ENCODE measurements at places on chromosomes 11 and 22. TPM values are rescaled to one million over a fixed set of nuclear protein-coding genes. Genes with fewer than 3 reads are reported as not detected.
A peak's percentile ranks its signal among the peaks of the same experiment; 100 is the strongest.

Gene NPAS4
- not detected for total RNA-seq

Gene RCOR2
- total RNA-seq, result 2.1 TPM

Gene XKR3
- total RNA-seq, result not detected

Gene KIRREL3
- total RNA-seq, result 1.2 TPM

Gene GPR152
- not detected for total RNA-seq

Gene PGR
- total RNA-seq, result not detected

Gene RPS19BP1
- total RNA-seq, result 132 TPM

Gene DUSP8
- 0.10 TPM for total RNA-seq

Gene ADM2
- 0.20 TPM for total RNA-seq

DNA sequence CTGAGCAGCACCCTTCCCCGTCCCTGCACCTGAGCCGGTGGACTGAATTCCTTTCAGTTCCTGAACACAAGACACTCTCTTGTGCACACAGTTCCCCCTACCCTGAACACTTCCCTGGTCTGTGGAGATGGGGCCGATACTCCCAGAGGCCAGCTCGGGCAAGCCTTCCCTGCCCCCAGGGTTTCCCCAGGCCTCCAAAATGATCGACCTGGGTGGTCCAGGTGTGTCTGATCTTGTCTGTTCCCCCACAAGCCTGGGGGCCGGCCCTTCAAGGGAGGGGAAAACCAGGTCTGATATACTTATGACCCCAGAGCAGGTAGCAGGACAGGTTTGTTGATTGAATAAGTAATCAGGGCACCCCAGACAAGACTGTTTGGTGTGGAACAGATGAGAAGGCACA is 40.7 kb upstream of the KLHL35 start:
- no peak for DNase-seq

DNA sequence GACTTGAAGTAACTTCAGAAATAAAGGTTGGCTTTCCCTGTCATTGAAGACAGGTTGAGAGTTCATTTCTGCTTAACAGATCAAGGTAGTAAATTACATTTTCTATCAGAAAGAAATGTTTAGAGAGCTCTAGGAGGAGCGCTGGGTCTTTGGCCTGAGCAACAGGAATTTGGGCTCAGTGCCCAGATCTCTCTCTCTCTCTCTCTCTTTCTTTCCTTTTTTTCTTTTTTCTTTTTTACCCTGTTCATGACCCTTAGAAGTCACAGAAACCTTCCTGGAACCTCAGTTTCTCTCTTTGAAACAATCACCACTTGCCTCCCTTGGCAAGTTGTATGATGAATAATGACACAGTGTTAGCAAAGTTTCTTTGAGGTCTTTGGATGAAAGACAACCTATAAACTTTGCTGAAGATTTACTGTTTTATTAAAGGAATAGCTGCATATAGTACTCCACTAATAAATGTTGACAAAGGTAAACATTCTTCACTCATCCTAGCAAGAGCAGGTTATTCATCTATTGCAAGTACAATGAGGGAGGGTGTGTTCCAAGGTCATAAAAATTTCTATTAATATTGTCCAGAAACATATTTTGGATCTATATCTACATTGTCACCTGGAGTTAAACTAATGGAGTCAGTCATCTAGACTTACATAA is 35.5 kb upstream of the RASSF10 start:
- no peak for DNase-seq

DNA sequence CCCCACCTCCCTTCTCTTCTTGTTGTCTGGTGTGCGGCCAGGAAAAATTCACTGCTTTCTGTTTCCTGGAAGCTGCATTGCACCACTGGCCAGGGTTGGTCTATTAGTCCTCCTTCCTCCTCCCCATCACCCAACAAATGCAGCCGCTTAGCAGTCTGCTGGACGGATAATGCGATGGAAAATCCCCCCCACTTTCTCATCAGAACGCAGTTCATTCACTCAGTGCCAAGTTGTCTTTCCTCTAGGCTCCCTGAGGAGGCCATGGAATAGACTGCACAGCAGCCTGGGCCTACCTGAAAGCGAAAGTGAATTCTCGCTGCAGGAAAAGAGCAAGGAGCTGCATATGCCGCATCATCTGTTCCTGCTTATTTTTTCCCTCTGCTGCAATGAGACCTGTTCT is 513.6 kb downstream of the METTL15 start:
- DNase-seq, result peak; percentile 78

GRCh38 chr11:17471501-17471900 is 5.1 kb downstream of the ABCC8 start:
- no peak for DNase-seq

- DNase-seq, result peak; percentile 70
These were observed 57.5 kb downstream of the PTPRJ start for GRCh38 chr11:48037709-48038468.

DNA sequence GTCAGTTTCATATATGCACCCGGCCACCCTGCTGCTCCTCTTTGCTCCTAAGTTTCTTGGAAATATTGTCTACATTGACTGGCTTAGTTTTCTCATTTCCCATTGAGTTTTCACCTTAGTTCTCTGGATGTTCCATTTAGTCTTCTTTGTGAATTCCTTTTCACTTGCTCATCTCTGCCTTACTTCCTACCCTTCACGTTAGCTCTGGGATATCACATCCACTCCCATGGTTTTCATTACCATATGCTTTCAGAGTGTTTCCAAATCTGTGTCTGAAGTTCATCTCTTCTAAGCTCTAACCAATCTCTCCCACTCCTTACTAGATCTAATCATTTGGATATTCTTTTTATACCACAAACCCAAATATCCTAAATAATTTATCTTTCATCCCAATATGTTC is 226.4 kb downstream of the FAM76B start:
- no peak for DNase-seq

DNA sequence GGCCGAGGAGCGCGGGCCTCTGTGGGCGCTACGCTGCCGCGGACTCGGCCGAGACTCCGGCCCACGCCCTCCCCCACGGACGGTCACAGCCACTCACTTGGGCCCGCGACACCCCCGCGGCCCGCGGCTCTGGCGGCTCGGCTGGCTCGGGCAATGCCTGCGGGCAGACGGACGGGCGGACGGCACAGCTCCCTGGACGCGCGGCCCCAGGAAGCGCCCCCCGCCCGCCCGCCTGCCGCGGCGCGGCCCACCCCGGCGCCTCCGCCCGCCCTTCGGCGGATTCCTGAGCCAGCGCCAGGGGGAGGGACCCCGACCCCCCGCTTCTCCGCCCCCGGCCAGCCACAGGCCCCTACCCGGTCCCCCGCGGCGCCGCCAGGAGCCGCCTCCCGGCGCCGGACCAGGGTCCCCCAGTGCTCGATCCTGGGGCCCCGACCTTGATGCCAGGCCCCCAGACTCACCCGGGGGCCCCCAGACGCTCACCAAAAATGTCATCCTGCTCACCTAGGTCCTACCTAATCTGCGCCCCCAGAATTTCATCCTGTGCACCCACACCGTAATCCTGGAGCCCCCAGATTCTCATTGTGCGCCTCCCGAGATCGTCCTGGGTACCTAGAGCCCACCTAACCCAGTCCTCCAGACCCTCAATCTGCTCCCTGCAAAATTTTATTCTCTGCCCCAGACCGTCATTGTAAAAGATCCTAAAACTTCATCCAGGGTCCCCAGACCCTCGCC is at the start of gene EFEMP2:
TSS of gene EFEMP2 (minus strand) at position 215 of the 732 bp plus-strand sequence. CDS start 446 bp downstream, outside the sequence.
- DNase-seq, result no peak

- DNase-seq, result no peak
These were observed 39.3 kb downstream of the EFCAB6 start for GRCh38 chr22:43772831-43773230.

DNA sequence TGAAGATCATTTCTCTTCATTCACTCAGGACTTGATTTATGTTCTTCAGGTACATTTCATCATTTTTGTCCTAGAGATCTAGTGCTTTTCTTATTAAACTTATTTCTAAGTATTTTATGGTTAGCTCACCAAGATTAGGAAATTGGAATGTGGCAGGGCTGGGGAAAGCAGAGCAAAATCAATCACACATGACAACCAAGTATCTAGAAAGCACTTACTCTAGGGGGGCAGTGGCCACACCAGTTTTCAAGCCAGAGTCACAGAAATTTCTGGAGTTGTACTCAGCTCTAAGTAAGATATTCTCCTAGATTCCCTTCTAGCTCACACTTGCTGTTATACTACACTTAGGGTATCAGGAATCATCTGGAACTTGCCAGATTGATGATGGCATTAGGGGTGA is 33.3 kb upstream of the MYEOV start:
- no peak for DNase-seq

DNA sequence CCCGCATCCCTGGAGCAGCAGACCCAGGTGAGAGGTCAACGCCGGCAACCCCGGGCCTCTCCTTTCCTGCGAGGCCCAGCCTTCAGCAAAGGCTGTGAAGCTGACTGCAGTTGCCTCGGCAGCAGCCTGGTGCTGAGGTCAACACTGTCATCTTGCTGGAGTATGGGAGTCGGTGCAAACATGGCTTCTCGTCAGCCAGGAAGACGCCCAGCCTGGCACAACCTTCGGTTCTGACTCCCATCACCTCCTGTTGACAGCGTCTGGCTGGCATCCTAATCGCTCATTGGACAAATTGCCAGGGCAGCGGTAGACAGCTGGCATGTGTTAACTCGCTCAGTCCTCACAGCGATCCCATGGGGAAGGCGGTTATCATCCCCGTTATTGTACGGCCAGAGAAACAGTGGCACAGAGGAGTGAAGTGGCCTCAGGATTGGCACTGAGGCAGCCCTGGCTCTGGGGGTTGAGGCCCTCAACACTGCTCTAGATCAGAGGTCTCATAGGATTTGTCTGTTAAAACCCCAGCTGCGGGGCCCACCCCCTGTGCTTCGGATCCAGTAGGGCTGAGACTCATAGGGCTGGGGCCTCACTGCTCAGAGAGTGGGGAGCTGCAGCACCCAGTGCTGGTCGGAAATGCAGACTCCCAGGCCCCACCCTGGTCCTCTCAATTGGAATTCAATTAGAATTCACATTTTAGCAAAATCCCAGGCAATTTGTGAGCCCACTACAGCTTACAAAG is 39.3 kb upstream of the TP53I11 start:
- DNase-seq, result no peak

GRCh38 chr11:113960702-113961330 is 14.1 kb upstream of the HTR3A start:
- DNase-seq, result no peak

GRCh38 chr11:36347384-36347906 is 51.4 kb downstream of the PRR5L start:
- DNase-seq, result no peak

DNA sequence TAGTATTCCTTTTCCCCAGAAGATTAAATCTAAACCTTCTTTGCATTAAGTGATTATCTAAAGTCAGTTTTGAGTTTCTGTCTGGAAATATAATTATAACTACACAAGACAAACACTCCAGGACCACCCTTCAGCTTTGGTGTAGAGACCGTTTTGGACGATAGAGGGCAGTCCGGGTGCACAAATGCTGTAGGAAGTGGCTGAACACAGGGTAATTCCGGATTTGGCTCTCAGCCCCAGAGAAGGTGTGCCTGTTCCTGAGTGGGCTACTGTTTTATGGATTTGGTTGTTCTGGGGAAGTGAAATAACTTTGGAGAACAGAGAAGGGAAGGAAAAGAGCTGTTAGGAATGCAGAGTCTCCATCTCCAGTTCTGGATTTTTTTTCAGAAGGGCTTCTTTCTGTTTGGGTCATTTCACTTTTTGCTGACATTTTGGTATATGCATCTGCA is 14.8 kb downstream of the EXT2 start:
- DNase-seq, result peak; percentile 35

DNA sequence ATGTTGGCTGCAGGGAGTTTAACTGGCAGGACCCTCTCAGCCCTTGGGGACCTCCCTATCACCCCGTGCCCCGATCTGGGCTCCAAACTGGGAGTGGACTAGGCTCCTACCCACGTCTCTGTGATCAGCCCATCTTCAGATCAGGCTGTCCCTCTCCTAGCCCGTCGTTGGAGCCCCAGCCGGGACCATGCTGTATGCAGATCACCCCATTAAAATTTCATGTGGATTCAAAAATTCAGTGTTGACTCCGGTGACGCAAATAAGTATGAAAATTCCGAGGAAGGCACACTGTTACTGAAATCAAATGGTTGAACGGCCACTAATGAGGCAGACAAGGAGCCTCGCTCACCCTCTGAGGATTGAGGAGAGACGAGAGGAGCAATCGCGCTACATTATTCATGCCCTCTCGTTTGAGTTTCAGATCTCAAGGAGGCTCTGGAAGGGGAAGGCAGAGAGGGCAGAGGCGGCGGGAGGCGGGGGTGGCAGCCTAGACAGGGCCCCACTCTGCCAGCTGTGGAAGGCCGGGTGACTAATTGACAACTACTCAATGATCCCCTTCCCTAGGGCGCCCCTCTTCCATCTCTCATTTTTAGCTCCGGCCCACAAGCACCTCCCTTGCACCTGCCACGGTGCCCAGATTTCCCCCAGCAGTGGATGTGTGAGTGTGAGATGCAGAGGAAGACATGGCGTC is 255.4 kb downstream of the MIAT start:
- DNase-seq, result no peak

GRCh38 chr11:120581313-120581712 is 69.8 kb downstream of the GRIK4 start:
- no peak for DNase-seq

GRCh38 chr11:61679893-61680621 is at the start of gene DAGLA:
Gene DAGLA (plus strand): TSS chr11:61680391. CDS start chr11:61720156, 39,765 bp downstream.
- peak; percentile 59 for DNase-seq

GRCh38 chr11:128420265-128420664 is 167.1 kb downstream of the ETS1 start:
- peak; percentile 73 for DNase-seq

- DNase-seq, result no peak
These were observed 20.5 kb downstream of the TRMU start for GRCh38 chr22:46355996-46356471.

GRCh38 chr11:46294365-46295309 is 17.2 kb downstream of the CREB3L1 start:
- peak; percentile 94 for DNase-seq

DNA sequence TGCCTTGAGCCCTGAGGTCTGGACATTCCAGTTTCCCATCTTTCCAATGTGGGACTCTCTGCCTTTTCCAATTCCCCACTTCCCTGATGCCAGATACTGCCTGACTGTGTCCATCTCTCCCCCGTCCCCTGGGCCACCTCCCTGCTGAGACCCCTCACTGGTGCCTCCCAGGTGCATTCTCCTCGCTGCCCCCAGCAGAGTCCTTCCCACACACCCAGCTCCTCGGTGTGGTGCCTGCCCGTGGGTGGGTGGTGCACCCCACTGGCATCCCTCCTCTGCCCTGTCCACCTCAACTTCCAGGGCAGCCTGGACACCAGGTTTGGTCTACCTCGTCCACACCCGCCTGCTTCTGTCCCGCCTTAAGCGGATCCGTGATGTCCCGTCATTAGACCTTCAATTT is 4.9 kb upstream of the MRGPRF start:
- no peak for DNase-seq

DNA sequence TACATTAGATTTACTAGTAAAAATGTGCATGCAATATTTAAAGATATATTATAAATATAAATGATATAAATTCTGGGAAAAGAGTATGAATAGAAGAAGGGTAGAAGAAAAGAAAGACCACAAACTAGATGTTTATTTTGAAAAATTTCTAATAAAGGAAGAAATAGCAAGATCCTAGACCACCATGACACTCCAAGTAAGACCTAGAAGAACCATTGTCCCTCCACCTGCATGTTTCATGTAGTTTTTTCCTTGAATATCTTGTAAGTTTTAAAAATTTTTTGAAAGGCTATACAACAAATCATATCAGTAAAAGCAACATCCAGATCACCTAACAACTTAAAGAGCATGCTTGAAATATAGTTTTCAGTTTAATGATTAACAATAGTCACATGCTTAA is 46.8 kb downstream of the ARHGAP32 start:
- no peak for DNase-seq

- DNase-seq, result peak; percentile 91
These were observed 31.0 kb downstream of the MCM5 start for GRCh38 chr22:35430897-35431322.

GRCh38 chr22:40183029-40183581 is 5.4 kb downstream of the TNRC6B start:
- peak; percentile 82 for DNase-seq
